ENCODE measurements at places on chromosomes 6 and 20.

GRCh38 chr6:109021870-109022269 lies 72.8 kb downstream of the SESN1 start:
- DNase-seq = no peak

- no peak for DNase-seq
Measured at GRCh38 chr6:71015392-71015791, 58.5 kb upstream of the B3GAT2 start.

GRCh38 chr20:6994452-6994851 lies 227.0 kb downstream of the BMP2 start:
- no peak for DNase-seq

DNA sequence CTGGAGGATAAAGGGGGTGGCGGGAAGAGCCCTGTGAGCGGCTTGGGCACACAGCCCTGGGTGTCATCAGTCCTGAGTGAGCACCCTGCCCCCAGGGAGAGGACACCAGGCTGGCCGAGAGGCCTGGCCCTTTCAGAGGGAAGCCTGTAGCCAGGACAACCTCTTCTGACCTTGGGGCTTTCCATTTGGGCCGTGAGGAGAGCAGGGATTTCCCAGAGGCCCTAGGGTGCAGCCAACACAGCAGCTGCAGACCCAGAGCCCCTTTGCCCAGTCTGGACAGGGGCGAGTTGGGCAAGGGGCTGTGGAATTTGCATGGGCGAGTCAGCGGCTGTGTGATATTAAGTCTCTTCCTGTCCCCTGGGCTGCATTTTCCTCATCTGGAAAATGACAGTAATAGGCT lies 6.3 kb downstream of the MAP1LC3A start:
- no peak for DNase-seq

GRCh38 chr6:145865595-145865994 lies 51.0 kb upstream of the FBXO30 start:
- DNase-seq = no peak

- DNase-seq = no peak
Measured at GRCh38 chr20:58878399-58878798, 25.9 kb downstream of the GNAS start.

DNA sequence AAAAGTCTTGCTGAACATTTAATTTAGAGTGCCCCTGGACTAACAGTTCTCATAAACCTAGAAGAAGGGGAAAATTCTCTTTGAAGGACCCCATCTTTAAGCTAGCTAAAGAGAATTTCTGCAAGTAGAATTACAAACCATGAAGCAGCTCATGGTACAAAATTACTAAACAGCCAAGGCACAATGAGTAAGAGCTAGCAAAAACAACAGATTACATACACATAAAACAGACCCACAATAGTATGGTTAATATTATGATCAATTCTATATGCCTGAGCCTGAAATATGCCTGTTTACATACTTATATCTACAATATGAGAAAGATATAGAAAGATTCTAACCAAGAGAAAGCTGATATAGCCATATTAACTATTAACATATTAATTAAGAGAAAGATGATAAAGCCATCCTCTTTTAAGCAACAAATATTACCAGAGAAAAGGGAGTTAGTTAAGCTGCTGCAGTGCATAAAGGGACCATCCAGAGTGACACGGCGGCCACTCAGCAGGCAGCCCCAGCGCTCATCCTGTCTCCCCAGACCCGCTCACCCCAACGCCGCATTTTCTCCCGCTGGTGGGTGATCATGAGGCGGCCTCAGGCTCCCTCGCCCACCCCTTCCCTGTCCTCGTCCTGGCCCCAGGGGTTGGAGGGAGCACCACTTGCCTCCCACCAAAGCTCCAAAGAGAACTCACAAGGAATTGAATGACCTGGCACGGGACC lies 98.4 kb upstream of the CARMIL1 start:
- no peak for DNase-seq

DNA sequence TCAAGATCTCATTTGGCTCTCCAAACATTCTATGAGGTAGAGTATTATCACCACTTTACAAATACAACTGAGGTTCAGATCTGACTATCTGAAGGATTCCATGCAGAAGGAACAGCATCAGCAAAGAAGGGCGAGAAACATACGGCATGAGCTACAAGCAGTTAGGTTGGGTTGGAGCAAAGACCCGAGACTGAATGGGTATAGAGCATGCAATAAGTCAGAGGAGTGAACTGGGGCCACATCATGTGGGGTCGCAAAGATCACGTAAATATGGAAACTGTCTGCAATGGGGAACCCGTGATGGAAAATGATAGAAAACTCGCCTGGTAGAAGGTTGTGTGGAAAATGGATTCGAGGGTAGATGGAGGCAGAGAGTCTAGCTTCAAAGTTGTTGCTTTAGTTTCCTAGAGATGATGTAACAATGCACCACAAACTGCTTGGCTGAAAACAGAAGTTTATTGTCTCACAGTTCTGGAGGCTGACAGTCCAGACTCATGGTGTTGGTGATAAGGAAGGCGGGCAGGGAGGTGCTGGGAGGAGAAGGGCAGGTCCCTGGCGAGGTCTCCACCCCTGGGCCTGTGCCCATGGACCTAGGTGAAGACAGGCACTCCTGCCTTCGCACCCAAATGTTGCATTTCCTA lies 44.3 kb upstream of the BCLAF1 start:
- DNase-seq = no peak

DNA sequence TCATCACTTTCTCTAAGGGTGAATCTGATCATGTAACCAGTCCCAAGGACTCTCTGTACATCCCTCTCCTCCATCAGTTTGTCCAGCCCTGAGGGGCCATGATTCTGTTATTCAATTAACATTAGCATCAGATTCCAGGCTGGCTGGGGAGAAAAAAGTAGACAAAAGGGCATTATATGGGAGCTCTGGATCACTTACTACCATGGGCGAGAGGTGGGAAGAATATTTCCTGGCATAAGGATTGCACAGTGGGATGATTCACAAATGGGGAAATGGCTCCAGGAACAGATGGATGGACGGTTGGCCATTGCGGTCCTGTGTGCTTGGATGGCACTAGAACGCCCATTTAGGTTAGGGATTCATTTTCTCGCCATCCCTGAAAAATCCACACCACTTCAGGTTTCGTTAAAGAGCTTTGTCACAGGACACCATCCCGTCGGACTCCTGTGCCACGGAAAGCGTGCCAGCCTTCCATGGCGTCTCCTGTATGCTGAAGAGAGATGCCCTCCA lies 112.6 kb downstream of the THBS2 start:
- DNase-seq = no peak

DNA sequence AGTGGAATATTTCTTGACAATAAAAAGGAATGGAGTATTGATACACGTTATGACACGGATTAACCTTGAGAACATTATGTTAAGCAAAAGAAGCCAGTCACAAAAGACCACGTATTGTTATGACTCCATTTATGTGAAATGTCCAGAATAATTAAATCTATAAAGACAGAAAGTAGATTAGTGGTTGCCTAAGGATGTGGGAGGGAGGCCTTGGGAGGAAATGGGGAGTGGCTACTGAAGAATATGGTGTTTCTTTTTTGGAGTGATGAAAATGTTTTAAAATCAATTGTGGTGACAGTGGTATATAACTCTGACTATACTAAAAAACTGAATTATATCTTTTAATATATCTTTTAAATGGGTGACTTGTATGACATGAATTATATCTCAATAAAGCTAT lies 30.1 kb downstream of the TRPC4AP start:
- DNase-seq = no peak

DNA sequence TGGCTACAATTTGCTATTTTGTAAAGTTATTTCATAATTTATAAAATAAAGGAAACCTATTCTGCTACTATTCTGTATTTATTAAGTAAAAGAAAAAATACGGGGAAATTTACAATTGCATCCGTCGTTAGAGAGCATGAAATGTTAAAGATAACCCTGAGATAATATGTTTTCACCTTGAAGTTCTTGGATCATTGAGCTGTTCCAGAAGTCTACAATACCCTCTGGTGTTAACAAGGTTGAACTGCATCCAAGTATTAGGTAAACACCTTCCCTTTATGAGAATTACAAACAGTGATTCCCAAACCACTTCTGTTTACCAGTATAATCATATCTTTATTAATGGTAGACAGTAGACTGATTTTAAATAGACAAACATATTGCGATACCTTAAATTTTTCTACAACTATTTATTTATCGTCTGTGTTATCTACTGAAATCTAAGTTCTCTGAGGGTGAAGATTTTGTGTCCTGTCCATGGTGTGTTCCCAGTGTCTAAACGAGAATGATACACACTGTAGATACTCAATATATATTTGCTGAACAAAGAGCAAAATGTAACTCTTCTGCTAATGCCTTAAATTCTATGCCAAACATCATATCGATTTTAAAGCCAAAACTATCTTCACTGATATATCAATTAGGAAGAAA lies 28.2 kb downstream of the TBC1D32 start:
- DNase-seq = no peak

- no peak for DNase-seq
Measured at GRCh38 chr6:24778121-24778520, 3.4 kb downstream of the GMNN start.

- no peak for DNase-seq
Measured at GRCh38 chr20:38477747-38478146, 5.1 kb downstream of the RALGAPB start.

GRCh38 chr6:16819752-16820151 lies 58.5 kb upstream of the ATXN1 start:
- DNase-seq = no peak

DNA sequence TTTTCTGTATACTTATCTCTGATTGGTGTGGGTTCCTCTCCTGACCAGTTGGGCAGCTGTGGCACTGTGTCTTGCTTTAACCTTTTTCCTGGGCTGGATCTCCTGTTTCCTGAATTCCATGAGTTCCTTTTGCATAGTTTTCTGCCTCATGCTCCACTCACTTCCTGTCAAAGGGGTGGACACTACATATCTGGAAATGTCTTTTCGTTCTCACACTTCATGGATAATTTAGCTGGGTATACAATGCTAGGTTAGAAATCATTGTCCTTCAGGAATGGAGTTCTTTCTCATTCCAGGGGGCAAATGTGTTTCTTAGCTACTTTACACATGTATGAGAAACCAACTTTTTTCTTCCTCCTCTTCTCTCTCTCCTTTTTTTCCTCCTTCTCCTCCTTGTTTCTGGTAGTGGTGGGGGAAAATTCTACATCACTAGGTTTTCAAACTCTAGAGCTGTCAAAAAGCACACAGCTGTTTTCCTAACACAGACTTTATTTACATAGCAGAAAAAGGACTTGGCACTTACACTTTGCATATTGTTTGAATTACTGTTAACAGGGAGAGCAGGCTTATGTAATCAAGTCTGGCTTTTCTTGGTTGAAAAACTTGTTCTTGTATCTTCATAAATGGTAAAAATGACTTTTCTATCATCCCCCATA lies 9.0 kb upstream of the DDX27 start:
- DNase-seq = no peak

DNA sequence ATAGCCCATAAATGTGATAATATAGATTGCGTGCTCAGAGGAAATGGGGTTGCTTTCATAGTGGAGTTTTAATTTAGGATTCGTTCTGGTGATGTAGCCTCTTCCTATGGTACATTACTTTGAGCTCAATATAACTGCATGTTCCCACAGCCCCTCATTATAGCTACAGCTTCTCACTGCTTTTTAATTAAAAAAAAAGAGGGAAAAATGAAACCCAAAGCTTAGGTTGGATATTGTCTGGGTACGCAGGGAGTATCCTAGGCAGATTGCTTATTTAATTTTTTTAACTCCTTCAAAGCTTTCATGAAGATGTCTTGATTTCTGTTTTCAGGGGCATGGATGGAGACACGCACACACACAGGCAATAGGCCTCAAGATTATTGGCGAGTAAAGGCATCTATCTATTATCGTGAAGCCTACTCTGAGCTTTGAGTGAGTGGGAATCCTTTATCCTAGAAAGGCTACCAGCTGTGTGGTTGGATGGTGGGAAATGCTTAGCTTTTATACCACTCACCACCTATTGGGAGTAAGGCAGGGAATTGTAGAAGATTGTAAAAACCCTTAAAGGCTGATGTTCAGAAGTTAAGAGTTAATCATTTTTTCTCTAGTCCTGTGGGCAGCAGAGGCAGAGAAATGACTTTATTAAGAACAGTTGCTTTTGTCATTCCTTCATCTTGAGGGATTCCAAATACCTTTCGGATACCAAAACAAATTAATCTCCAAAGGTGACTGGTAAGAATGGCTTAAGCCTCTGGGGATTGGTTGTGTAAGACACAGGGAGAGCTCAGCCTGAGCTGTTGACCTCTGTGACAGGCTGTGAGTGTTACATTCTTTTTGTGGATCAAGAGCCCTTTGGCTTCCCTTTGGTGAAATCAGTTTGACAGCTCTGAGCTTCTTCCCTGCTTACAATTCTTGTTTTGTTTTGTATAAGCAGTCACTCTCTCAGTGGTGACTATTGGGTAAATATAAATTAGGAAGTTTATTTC lies 33.4 kb downstream of the CTNNBL1 start:
- no peak for DNase-seq

GRCh38 chr6:159390381-159390780 lies 221.2 kb downstream of the FNDC1 start:
- no peak for DNase-seq
